ENCODE measurements at places on chromosomes 13 and 19. TPM values are rescaled to one million over a fixed set of nuclear protein-coding genes. Genes with fewer than 3 reads are reported as not detected.

GRCh38 chr19:56617531-56617930 is 22.4 kb downstream of the ZNF71 start:
- no peak for DNase-seq

- no peak for DNase-seq
These were observed 140.9 kb downstream of the MZT1 start for GRCh38 chr13:72586518-72586917.

GRCh38 chr13:24682353-24682752 is 2.1 kb downstream of the ATP12A start:
- no peak for DNase-seq

DNA sequence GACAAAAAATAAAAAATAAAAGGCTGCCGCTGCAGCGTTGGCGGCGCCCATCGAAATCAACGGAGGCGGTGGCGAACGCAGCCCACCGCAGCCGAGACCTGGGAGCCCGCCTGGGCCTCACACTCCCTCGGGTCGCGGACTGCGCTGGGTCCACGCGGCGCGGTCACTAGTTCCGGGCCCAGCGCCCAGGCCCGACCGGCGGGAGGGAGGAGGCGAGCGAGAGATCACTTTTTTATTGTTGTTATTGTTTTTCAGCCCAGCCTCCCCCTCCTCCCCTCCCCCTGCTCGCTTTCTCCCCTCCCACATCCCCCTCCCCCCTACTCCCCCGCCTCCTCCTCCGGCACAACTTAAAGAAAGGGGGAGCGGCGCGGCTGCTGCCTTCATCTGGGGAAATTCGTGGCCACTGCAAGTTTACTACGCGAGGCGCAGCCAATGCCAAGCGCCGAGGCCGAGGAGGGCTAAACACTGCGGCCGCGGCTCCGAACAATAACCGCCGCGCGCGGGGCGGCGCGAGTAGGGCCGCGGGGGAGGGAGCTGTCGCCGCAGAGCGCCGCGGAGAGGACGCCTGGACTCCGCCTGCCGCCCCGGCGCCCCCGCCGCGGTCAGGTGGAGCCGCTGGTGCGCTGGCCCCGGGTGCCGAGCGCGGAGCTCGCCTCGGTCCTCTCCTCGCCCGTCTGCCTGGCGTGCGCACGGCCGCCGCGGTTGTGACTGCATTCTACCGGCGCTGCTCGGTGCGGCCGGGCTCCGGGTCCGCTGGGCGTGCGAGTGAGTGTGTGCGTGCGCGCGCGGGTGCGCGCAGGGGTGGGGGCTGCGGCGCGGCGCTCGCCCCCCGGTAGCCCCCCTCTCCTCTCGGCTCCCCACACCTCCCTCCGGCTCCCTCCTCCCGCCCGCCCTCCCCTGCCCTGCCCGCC is 505 bp upstream of the ZIC2 start:
- DNase-seq: peak; percentile 86

GRCh38 chr13:52743988-52744387 is 4.4 kb upstream of the CNMD start:
- no peak for DNase-seq

DNA sequence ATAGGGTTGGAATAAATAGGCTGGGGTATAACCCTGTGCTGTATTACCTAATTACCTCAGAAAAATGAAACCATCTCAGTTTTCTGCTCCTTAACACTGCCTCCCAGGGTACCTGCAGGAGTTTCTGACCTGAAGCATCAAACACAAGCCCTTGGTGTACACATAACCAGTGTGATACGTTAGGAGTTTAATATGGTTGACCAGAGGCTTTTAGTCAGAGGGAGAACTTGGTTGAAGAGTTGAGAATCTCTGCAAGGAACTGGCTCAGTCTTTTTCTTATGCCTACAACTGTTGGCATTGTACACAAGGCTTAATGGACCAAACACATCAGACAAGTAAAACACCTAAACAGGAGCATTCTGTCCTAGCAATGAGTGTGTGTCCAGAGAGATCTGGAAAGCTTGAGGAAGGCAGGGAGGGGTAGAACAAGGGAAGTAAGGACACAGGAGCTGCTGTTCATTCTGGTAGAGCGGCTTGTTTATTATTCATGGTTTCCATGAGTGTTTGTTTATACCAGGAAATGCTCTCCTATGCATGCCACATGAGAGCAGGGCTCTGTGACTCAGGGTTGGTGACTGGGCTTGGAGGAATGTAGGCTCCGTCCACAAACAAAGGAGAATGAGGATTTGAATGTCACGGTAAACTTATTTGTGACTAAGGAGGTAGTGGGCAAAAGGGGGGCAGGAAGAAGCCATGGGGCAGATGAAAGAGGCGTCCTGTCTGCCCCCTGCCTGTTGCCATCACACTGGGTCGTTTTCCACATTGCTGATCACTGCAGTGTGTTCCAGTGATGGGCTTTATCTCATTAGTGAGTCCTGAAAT is 11.9 kb upstream of the SPATA13 start:
- peak; percentile 72 for DNase-seq

GRCh38 chr13:29743201-29743786 is 107.1 kb downstream of the UBL3 start:
- DNase-seq: no peak

DNA sequence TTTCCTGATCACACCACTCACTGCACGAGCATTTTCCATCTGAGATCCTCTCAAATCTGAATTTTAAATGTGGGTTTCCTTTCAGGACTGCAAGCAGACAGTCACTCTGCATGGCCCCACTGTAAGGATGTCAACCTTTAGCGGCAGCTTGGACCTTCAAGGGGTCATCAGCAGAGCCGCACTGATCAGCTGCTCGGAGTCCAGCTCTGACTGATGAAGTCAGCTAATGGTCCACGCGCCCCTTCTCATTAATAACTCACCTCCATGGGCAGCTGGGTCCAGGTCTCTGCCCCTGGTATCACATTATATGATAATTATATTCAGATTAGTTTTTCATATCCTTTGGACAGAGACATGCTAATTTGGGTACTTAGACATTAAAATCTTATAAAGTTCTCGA is 36.1 kb upstream of the PDCD5 start:
- DNase-seq: no peak

DNA sequence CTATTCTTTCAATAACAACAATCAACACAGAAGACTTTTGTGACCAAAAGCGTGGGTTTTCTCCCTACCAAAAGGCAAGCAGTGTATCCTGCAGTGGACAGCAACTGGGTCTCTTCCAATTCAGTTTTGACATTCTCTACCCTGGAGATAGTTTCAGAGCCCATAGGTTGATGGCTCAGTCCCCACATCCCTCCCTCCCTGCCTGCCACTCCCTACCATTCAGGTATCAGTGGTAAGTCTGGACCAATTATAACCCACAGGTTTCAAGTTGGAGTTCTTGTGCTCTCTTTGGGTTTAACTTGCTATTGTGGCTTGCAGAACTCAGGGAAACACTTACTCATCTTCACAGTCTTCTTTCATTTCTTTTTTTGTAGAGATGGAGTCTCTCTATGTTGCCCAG is 60.2 kb downstream of the ZNF823 start:
- no peak for DNase-seq

DNA sequence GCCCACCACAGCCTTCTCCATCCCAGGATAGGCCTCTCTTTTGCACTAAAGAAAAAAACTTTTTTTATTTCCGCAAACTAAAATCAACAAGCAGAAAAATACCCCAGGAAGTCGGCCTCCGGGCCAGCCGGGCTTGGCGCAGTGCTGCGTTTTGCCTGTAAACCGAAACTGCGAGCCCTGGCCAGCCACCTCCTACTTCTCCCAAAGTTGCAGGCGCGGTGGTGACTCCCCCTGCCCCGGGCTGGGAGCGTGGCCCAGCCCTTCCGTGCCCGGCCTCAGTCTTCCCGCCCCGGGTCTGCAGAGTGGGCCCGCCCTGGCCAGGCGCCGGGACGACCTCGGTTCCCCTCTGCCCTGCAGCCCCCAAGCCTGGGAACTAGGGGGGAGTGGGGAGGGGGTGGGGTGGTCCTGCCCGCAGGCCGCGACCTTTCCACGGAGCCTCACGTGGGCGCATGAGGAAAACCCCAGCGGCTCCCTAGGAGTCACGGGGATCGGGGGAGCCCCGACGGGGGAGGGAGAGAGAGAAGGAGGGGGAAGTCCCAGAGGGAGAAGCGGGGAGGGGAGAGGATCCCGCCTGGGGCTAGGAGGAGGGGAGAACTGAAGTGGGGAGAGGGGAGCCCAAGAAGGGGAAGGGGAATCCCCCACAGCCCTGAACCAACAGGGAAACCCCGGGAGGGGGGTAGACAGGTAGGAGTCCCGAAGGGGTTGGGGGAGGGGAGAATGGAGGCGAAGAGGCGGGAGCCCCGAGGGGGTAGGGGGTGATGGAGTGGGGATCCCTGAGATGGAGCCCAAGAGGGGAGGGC is 3.0 kb downstream of the GADD45B start:
- DNase-seq: peak; percentile 89

- no peak for DNase-seq
These were observed 102.1 kb downstream of the INSR start for GRCh38 chr19:7191946-7192691.

- no peak for DNase-seq
These were observed 22.4 kb downstream of the PIBF1 start for GRCh38 chr13:72804301-72804700.

- DNase-seq: no peak
These were observed 43.2 kb downstream of the RGCC start for GRCh38 chr13:41500511-41500910.

- no peak for DNase-seq
These were observed 12.8 kb downstream of the ELF1 start for GRCh38 chr13:41006306-41006705.

- DNase-seq: no peak
These were observed 48.7 kb upstream of the MYCBP2 start for GRCh38 chr13:77375560-77376108.

DNA sequence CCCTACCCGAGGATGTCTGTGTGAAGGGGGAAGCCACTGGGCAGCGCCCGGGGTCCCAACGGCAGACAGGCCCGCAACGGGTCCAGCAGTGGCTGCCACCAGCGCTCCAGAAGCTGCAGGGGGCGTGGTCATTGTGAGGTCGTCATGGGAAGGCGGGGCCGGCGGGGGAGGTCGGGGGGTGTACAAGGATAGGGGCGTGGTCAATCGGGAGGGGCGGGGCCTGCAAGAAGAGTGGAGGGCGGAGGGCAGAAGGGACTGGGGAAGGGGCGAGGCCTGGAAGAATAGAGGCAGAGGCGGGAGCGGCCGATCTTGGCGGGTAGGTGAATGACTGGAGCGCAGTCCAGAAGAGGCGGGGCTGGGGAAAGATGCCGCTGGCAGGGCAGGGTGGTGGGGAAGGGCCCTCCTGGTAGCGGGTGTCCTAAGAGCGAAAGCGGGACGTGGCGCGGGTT is 4.4 kb downstream of the FUZ start:
- peak; percentile 99 for DNase-seq

- no peak for DNase-seq
These were observed 147.1 kb downstream of the TBC1D4 start for GRCh38 chr13:75334634-75335447.

DNA sequence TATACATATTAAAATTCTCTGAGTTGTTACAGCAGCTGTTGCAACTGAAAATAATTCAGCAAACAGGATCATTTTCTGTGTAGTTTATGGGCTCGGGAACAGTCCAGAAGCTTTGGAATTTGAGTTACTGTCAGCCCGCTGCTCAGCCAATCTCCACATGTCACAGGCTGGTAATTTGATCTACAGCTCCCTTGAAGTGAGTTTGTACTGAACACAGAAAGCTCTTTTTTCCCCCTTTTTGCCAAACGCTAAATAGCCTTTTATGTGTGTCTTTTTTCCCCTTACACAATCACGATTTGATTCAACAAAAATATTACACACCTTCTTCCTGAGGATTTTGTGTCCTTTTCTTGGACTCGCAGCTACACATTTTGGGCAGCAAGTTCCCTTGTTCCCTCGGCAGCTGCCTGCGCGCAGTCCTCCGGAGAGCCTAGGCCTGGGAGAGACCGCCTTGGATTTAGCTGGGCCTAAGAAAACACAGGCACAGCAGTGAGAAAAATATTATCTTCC is 371.4 kb downstream of the KCNRG start:
- peak; percentile 47 for DNase-seq

- DNase-seq: peak; percentile 91
These were observed 62.6 kb downstream of the IER2 start for GRCh38 chr19:13212759-13213330.

DNA sequence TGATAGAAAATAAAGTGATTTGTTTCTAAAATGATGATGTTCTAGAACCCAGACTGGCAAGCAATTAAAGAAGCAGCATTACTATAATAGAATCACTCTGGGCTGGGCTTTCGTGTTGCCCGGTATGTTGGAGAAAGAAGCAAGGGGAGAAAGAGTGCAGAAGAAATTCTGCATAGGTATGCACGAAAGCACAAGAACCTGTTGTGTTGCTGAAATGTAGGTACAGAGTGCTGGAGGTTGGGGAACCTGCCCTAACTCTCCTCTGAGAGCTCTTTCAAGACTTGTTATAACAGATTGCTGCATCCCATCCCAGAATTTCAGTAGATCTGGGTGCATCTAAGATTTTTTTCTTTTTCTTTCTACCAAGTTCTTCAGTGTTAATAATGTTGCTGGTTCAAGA is 95.7 kb upstream of the DACH1 start:
- peak; percentile 40 for DNase-seq

GRCh38 chr13:30125422-30126073 is 181.8 kb downstream of the KATNAL1 start:
- DNase-seq: no peak

GRCh38 chr13:43044720-43045301 is 21.4 kb downstream of the DNAJC15 start:
- DNase-seq: no peak

DNA sequence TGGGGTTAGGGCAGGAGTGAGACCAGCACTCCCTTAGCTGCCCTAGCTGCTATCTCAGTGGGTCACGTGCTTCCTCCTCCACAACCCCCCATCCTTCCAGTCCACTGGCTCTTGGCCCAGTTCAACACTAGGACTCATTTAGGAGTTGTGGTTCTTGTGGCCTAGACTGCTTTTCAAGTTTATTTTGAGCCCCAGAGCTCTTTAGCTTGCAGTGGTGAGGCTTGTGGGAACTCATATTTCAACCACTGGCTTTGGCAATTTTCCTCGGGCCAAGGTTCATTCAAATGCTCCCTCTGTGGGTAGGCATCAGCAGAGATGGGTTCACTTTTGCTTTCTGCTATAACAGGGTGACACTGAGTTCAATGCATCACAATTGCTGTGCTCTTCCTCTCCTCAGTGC is 436.2 kb upstream of the SLITRK5 start:
- no peak for DNase-seq

Gene CEACAM4
- total RNA-seq: not detected

Gene KRI1
- total RNA-seq: 23.8 TPM

Gene NXNL1
- total RNA-seq: not detected

Gene SMIM24
- 4.7 TPM for total RNA-seq

Gene CNMD
- 137 TPM for total RNA-seq

Gene ENOX1
- 0.66 TPM for total RNA-seq

Gene NPAS1
- 5.0 TPM for total RNA-seq

Gene PEAK3
- total RNA-seq: not detected

Gene PSG3
- total RNA-seq: not detected

Gene SHD
- total RNA-seq: 7.5 TPM

Gene ERVV-1
- 0.35 TPM for total RNA-seq

Gene ZNF536
- 0.07 TPM for total RNA-seq

Gene SBNO2
- total RNA-seq: 35.4 TPM

Gene TTYH1
- 40.8 TPM for total RNA-seq

Gene IGFL3
- not detected for total RNA-seq

Gene PCP2
- total RNA-seq: not detected
